ENCODE measurements at places on chromosomes 4 and X.

- DNase-seq = no peak
Measured at GRCh38 chr4:48778431-48779094, 1.5 kb downstream of the FRYL start.

- no peak for DNase-seq
Measured at GRCh38 chr4:184962125-184962638, 56.1 kb upstream of the HELT start.

DNA sequence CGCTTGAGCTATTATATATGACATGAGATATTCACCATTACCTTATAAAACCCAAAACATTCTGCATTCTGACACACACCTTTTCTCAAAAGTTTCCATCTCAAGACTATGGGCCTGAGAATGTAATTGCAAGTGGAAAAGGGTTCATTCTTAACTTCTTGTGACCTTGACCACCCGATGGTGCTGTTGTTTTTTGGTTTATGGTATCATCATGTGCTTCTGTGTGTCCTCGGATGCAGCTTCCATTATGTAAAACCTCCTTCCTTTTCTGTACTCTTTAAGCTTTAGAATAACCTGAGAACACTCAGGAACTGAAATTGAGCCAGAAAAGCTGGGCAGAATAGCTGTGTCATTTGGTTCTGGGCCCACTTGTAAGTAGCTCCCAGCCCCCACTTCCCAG lies 16.2 kb upstream of the PUDP start:
- no peak for DNase-seq

- DNase-seq = no peak
Measured at GRCh38 chr4:72320223-72320948, 248.6 kb downstream of the ADAMTS3 start.

GRCh38 chrX:119647552-119648420 lies 41.6 kb upstream of the NKRF start:
- DNase-seq = no peak

DNA sequence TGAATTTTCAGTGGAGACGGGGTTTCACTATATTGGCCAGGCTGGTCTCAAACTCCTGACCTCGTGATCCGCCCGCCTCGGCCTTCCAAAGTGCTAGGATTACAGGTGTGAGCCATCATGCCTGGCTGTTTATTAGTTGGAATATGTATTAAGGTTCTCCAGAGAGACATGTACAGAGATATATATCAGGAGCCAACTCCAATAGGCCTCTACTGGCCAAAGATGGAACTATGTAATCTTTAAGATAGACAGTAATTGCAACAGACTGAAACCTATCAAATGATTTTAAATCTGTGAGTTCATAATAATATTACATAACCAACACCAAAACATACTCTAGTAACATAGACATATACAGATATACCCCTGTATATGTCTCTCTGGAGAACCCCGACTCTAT lies 5.8 kb upstream of the DMP1 start:
- DNase-seq = no peak
